ENCODE measurements at places on chromosomes 5 and 9.

DNA sequence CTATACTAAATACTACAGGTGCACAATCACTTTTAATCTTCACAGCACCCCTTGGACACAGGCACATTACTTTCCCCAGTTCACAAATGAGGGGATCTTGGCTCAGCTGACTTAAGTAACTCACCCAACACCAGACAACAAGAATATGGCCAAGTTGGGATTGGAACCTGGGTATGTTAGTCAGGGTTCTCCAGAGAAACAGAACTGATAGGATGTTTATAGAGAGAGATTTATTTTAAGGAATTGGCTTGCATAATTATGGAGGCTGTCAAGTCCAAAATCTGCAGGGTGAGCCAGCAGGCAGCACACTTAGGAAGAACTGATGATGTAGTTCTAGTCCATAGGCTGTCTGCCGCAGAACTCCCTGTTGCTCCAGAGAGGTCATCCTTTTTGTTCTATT, 312.9 kb downstream of the MAN2A1 start:
- DNase-seq: no peak

DNA sequence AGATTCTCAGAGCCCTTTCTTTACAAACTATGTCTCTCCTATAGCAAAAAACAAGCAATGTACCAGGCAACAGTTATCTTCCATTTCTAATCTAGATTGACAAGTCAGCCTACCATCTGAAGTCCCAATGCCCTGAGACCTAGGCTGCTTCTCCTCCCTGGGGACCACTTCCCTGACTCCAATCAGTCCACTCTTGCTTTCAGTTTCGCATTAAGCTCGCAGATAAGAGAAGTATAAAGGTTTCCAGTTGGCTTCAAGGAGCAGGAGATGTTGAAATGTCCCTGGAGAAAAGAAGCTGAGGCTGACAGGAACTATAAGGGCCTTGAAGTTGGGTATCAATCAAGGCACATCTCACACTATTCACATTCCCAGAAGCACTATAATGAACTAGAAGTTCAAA, 32.3 kb downstream of the ERP44 start:
- no peak for DNase-seq

GRCh38 chr5:72837524-72838096, 21.1 kb downstream of the TNPO1 start:
- no peak for DNase-seq

- no peak for DNase-seq
Measured at GRCh38 chr5:177404641-177405179, 4.2 kb upstream of the PFN3 start.

DNA sequence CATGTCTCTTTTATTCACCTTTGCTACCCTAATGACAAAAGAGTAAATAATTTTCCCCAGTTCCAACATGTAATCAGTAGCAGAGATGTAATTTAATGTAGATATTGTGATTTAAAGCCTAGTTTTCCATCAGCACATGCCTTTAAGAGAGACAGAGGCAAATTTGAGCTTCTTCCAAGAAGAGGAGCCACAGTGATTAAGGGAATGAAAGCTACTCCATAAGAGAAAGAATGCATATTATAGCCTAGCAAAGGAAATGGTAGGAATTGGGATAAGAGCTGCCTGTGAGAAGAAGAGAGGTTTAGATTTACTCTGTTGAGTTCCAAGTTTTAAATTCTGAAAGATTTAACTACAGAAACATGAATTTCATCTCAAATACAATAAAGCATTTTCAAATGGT, 591.0 kb upstream of the DMAC1 start:
- DNase-seq: no peak

DNA sequence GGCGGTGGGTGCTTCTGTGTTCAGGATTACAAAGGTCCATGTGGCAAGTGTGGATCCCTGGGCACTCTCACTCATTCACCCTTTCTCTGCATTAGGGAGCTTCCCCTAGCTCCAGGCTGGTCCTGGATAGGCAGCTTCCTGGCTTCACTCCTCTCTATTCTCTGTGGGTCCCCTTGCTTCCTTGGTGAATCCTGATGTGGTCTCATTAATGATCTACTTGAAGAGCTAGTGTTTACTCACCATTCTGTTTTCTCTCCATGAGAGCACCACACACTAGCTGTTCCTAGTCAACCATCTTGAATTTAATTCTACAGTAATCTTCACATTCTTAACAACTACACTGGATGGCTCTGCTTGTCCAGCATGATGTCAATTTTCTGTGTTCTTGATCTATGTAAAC, 90.0 kb upstream of the PLPPR1 start:
- no peak for DNase-seq

DNA sequence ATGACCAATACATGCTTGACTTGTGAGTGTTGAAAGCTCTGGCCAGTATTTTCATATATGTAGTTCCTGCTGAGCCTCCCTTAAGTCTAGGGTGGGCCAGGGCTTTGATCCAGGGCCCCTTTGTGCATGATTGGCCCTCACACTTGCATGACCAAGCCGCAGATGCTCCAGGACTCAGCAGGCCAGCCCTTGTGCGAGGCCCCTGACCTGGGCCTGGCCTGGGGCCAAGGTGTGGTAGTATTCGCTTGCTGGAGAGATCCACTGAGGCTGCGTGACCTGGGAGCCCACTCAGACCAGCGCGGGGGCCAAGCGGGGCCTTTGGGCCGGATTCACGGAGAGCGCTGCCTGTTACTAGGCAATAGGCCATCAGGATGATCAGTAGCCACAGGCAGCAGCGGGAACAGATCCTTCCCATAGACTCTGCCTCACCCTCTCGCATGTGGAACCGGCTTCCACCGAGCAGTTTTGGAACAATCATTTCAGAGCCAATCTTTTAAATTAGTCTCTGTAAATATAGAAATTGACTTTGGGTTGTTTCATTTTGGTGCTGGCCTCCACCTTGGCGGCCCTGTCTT, 79.0 kb upstream of the PTCH1 start:
- no peak for DNase-seq

- DNase-seq: peak; percentile 57
Measured at GRCh38 chr5:132271251-132272246, 14.1 kb downstream of the PDLIM4 start.

GRCh38 chr5:26486631-26487030, 551.8 kb downstream of the CDH9 start:
- DNase-seq: no peak

- DNase-seq: no peak
Measured at GRCh38 chr5:91182763-91183162, 200.4 kb downstream of the ARRDC3 start.

GRCh38 chr9:95772320-95773052, 103.0 kb upstream of the ERCC6L2 start:
- peak; percentile 96 for DNase-seq

- no peak for DNase-seq
Measured at GRCh38 chr5:79119486-79119885, 7.9 kb downstream of the BHMT start.

DNA sequence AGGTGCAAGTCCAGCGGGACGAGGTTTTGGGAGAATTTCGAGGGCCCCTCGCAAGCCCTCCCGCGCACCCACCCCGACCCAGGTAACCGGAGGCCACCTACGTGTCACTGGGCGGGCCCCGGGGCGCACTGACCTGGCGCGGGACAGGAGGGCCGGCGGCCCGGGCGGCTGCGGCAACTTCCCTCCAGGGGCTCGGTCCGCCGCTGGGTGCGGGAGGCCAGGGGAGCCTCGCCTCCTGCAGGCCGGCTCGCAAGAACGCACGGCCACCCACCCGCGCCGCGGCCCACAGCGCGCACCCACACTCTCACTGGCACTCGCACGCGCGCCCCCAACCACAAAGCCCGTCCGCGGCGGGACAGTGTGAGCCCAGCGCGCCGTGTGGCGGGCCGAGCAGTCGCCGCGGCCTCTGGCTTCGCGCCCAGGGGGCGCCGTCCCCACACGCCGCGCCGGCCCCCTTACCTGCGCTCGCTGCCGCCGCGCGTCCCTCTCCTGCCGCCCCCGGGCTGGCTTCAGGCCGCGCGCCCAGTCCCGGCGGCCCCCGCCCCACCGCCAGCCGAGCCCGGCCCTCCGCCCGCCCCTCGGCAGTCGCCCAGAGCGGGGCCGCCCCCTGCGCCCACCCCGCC, 451 bp downstream of the LPAR1 start:
- peak; percentile 76 for DNase-seq

GRCh38 chr5:144087576-144087975, 82.9 kb downstream of the YIPF5 start:
- DNase-seq: no peak

GRCh38 chr9:121744687-121745395, 93.4 kb downstream of the DAB2IP start:
- DNase-seq: peak; percentile 89

GRCh38 chr5:149406203-149406978, 27.3 kb upstream of the IL17B start:
- no peak for DNase-seq

DNA sequence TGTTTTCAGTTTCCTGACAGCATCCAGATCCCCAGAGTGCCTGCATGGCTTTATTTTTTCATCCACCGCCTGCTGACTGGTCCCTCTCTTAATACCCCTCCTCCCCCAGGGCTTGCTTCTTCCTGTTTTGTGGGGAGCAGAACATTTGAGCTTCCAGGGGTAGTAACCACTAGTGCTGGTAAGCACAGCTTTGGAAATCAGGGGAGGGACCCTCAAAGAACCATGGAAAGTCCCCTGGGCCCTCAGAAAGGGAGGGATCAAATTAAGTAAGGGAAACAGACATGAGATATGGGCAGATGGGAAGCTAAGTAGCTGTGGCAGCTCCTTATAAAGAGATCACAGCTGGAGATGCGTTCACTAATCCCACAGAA, 26.8 kb downstream of the GRIA1 start:
- DNase-seq: no peak

- no peak for DNase-seq
Measured at GRCh38 chr5:78065663-78066062, 228.8 kb downstream of the AP3B1 start.

GRCh38 chr9:136372561-136373299, 739 bp downstream of the CARD9 start:
- peak; percentile 84 for DNase-seq

- DNase-seq: peak; percentile 82
Measured at GRCh38 chr5:152142840-152143469, 218.3 kb upstream of the GLRA1 start.

GRCh38 chr9:130756037-130756436, 62.5 kb downstream of the EXOSC2 start:
- DNase-seq: no peak

DNA sequence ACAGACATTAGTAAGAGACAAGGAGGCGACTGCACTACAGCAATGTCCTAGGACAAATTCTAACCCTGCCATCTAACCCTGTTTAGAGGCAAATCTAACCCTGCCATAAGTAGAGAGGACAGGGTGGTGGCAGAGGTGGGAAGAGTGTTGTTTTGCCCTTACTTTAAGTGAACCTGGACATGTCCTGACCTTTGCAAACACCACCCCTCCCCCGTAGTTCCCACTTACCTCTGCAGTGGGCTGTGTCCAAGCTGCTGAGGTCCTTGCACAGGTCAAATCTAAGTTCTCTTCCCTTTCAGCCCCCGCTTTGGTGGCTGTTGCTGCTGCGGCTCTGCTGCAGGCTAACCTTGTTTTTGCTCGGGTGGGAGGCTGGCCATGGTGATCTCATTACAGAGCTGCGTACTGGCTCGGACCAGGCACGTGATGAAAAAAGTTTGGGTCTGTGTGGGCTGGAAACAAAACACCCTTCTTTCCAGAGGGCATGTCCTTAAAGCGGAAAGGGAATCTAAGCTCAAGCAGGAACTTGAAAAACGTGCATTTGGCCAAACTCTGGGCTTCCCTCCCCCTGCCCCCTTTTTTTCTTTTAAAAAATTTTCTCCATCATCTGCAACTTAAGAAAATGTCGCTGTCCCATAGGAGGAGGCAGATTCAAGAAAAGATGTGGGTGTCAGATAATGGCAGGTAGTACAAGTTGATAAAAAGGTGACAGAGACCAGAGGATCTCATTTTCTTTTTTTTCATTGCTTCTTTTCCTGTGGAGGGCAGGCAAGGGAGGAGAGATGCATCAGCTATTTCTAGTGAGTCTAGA, at the start of gene FAXDC2:
TSS of gene FAXDC2 (minus strand) at position 349 of the 808 bp plus-strand sequence. CDS start 12,425 bp downstream, outside the sequence.
- peak; percentile 91 for DNase-seq

- DNase-seq: no peak
Measured at GRCh38 chr5:171639966-171640365, 145.7 kb upstream of the SMIM23 start.

- no peak for DNase-seq
Measured at GRCh38 chr5:28766565-28767158, 1728.3 kb upstream of the CDH9 start.

DNA sequence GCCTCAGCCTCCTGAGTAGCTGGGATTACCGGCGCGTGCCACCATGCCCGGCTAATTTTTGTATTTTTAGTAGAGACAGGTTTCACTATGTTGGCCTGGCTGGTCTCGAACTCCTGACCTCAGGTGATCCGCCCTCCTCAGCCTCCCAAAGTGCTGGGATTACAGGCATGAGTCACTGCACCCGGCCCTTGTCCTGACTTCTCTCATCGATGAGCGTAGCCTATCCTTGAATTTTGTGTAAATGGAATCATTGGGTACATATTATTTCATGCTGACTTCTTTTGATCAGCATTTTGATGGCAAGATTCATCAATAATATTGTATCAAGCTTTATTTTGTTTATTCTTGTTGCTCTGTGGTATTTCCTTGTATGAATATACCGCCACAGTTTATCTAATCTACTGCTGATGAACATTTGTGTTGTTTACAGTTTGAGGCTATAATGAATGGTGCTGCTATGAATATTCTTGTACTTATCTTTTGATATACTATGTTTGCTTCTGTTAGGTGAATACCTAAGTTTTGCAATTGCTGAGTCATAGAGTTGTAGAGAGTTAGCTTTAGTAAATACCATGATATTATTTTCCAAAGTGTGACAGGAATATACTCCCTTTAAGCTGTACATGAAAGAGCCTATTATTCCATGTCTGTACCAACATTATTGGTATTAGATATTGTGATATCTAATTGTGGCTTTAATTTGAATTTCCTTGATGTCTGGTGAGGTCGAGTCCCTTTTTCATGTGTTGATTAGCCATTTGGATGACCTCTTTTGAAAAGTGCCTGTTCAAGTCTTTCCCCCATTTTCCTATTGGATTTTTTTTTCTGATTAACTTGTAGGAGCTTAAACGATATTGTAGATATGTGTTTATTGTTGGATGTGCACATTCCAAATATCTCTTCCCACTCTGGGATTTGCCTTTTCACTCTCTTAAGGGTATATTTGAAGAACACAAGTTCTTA, 107.5 kb downstream of the RGS3 start:
- DNase-seq: peak; percentile 3

DNA sequence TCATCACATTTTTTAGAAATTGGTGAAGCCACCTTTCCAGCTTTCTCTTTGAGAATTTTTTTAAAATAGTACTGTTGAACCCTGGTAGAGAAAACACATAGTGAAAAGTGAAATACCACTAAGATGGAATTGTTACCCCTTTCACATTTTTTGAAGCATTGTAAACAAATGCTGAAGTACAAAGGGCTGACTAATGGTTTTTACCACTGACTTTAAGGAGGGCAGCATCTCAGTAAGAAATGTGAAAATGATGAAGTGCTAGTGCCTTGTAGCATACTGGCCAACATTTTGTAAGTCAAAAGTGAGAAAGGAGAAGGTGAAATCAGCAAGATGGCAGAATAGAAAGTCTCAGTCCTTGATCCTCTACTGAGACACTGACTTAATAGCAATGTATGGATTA, 320.6 kb downstream of the PJA2 start:
- no peak for DNase-seq

DNA sequence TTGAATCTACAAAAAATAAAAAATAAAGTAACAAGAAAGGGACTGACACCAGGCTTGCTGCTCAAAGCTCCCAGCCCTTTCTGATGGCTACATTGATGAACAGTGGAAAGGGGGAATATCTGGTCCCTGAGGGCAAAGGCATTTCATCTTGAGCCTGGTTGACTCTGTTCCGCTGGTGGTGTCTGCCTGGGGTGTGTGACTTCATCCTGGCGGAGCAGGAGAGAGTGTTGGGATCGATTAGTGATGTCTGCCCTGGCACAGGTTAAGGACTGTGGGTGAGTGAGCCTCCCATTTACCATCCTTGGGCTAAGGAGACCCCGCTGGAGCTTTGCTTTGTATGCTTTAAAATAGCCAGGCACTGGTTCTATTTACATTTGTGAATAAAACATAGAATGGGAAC, 56.9 kb upstream of the ASS1 start:
- no peak for DNase-seq

Data from islet precursor cell (in vitro differentiated cells).